ENCODE measurements at places on chromosomes 7 and 10.

DNA sequence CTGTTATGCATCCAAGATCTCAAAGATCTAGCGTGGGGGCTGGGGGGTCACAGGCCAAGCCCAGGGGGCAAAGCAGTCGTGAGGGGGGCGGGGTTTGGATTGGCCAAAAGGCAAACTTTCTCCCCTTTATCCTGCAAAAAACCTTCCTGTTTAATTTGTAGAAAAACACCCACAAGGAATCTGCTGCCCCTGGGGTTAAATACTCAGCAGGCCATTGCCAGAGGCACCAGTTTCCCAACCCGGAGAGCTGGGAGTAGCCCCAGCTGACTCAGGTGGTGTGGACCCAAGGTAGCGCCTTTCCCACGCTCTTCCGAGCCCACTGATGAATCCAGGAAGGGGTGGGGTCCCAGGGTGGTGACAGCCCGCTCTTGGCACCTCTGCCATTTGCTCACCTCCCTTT, 21.4 kb downstream of the KCP start:
- DNase-seq = no peak

GRCh38 chr10:8279598-8279997, 225.1 kb downstream of the GATA3 start:
- no peak for DNase-seq

GRCh38 chr7:111105269-111105668, 14.3 kb downstream of the LRRN3 start:
- DNase-seq = no peak

GRCh38 chr7:68900096-68900495, 698.2 kb upstream of the AUTS2 start:
- DNase-seq = no peak

GRCh38 chr10:57983281-57983791, 284.4 kb downstream of the IPMK start:
- DNase-seq = no peak

DNA sequence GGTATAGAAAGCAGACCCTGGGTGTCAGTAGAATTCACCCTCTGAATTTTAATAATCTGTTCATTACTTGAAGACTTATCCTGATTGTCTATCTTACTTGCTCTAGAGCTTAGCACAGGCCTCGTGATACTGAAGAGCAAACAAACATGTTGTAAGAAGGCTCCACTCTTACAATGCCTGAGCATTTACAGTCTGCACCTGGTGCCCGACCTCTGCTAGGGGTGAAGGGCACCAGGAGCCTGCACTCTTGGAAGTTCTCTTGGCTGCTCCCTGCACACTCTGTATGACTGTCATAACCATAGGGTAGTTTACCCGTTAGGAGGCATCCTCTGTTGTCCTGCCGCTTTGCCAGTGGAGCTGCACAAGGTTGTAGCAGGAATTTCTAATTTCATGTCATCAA, 91.3 kb upstream of the NPY start:
- no peak for DNase-seq

DNA sequence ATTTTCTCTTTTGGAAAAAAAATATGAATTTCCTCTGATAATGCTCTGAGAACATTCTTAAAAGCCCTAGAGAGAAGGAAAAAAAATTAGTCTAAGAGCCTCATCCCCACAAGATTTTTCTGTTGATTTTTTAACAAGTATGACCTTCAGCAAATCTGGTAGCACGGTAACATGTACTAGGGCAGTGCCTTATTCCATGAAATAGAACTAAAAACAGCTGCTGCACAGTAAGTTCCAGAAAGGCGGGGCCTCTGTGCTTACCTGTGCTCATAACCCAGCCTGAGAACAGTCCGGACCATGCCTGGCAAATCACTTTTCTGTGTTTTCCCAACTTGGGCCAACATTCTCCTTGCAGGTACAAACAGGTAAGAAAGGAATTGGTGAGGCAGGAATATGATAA, 519.1 kb upstream of the AKR1E2 start:
- no peak for DNase-seq

DNA sequence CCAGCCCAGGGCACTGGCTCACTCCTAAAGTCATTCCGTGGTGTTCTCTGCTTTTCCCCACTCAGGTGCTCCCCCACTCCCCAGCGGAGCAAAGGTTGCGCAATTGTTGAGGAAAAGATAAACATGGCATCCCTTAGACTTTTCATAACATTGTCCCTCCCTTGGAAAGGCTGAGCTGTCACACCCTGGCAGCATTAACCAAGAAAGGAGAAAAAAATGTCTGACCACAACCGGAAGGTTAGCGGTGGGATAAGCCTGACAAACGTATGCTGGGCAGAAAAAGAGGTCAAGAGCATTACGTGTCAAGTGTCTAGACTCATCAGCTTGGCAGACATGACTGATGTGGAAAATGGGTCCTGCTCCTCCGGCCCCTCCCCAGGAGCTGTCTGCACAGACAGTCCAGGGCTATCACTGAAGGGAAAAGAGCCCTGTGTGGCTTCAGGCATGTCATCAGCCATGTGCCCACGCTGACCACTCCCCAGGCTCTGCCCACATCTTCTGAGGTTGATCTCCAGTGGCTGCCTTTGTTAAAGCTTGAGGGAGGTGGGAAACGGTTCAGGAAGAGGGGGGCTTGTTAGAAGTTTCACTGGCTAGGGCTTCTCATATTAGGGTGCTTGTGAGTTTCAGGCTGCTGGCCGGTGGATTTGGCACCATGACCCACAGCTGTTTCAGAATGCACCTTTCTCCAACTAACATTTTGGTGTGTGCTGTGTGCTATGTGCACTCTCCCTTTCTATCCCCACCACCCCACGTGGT, 30.1 kb downstream of the BTBD16 start:
- no peak for DNase-seq

- DNase-seq = no peak
Measured at GRCh38 chr7:5422396-5423305, 983 bp downstream of the TNRC18 start.

GRCh38 chr7:289756-290553, at the start of gene FOXL3:
Gene FOXL3, plus strand, starts transcription at chr7:290170. Its CDS starts 0 bp downstream, at chr7:290170.
- no peak for DNase-seq

GRCh38 chr10:60917331-60918280, 26.4 kb downstream of the RHOBTB1 start:
- no peak for DNase-seq

- no peak for DNase-seq
Measured at GRCh38 chr7:143002106-143002505, 24.8 kb downstream of the OR9A2 start.

DNA sequence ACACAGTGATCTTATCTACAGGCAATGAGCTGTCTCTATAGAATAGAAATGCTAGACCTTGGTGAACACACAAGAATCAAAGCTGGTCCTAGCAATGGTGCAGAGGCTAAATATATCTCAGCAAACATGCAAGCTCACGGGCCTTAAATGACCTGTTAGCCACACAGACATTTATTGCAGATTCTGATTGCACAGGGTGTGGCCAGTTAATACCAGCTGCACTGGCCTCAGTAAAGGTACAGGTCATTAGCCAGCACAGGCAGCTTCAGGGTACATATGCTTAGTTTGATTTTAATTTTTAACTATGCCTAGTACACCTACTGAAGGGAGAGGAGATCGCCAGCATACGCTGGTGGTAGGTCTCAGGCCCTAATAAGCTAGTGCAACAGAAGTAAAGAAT, 265.4 kb upstream of the DGKB start:
- no peak for DNase-seq

- DNase-seq = no peak
Measured at GRCh38 chr10:100124097-100124496, 42.4 kb upstream of the CPN1 start.

- DNase-seq = no peak
Measured at GRCh38 chr10:80646366-80646765, 108.7 kb downstream of the SH2D4B start.

DNA sequence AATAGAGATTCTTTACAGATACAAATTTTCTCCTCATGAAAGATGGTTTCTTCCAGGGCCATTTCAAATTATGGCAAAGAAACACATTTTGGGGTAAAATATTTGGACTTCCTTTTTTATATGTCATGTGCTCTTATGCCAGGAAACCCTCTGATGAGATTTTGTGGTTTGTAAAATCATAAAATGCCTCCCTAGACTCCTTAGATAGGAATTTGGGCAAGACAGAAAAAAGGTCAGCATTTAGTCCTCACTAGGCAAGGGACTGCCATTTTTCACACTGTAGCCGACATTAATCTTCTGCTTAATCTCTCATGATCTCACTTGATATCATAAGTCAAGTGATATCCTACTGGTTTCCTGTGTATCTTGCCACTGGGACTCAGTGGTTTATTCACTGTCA, 286.4 kb downstream of the ARHGAP12 start:
- DNase-seq = no peak

DNA sequence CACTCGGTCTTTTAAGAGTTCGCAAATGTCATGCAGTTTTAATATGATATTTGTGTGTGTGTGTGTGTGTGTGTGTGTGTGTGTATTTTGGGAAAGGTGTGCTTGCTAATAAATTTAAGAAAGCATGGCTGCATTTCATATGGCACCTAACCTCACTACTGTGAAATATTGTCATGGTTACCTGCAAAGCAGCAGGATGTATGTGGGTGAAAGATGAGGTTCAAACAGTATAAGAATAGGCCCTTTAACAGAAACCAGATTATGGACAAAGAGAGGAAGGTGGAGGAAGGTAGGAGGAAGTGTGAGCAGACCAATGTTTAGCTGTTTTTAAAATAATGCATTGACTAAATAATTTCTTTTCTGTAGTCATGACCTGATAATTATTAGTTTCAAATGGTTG, 73.5 kb upstream of the CACNA2D1 start:
- no peak for DNase-seq

- peak; percentile 84 for DNase-seq
Measured at GRCh38 chr10:14648005-14648765, 126.5 kb downstream of the FAM107B start.

GRCh38 chr7:74070619-74070921, 13.0 kb upstream of the LIMK1 start:
- DNase-seq = no peak

GRCh38 chr10:88409236-88409635, 173.9 kb downstream of the RNLS start:
- DNase-seq = no peak

DNA sequence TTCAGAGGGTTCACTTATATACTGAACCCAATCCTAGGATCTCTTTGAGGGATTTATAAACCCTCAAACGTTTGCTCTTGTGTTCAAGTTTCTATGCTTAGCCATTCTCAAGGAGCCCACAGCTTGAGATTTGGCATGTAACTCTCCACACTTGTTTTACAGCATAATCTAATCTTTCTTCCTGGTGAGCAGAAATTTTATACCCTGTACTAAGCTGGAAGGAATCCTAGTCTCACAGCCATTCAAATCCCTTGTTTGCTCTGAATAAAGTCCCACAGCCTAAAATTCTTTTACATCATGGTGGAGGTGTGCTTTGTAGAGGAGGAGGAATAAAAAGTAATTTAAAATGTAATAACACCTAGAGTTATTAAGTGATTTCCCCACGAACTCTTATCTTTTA, 5.3 kb upstream of the AGR2 start:
- no peak for DNase-seq

GRCh38 chr7:135970682-135971365, 6.3 kb downstream of the MTPN start:
- no peak for DNase-seq

DNA sequence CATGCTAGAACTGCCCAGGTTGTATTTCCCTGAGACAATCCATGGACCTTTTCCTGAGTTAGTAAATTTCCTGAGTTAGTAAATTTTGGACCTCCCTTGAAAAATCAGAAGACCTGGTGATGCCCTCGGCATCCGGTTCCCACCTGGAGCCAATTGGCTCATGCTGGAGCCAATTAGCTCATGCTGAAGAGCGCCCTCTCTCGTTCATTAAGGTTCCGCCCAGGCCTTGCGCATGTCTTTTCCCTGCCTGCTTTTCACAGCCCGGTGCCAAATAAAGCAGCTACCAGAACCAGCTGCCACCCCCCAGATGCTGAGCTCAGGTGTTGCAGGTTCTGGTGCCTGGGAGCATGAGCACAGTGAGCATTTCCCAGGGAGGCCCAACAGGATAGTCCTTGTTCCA, 96.2 kb downstream of the APBB1IP start:
- DNase-seq = no peak

DNA sequence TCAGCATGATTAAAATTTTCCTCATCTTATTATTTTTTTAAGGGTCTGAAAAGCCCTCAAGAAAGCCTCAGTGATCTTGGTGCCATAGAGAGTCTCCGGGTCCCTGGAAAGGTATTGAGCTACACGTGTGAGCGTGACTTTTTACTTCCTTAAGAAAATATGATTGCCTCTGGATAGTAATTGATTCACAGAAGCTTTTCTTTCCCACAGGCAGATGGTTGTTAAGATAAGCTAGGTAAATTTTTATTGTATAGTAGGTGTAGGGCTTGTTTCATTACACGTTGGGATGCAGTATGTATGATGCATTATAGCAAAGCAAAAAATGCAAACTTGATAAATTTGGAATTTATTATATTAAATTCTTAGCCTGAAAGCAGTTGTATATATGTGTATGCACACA, 7.7 kb downstream of the VPS50 start:
- DNase-seq = no peak

DNA sequence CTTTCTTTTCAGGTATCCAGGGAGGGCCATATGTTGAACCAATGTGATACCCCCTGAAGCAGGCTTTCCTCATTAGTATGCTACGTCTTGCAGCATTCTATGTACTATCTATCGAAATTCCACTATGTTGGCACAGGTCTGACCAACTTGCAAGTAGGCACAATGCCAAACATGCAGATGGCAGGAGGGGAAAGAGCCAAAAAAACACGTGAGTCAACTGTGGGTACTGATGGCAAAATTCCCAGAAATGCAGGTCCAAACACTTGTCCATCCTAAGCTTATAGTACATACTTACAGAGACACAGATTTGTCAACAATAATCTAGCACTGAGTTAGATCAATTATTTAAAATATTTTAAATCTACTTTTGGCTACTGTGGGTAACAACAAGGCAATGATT, 394.9 kb downstream of the DGKB start:
- no peak for DNase-seq

- DNase-seq = no peak
Measured at GRCh38 chr7:30034501-30034900, 6.3 kb downstream of the PLEKHA8 start.

- DNase-seq = no peak
Measured at GRCh38 chr7:71386152-71386785, 254.3 kb downstream of the GALNT17 start.

DNA sequence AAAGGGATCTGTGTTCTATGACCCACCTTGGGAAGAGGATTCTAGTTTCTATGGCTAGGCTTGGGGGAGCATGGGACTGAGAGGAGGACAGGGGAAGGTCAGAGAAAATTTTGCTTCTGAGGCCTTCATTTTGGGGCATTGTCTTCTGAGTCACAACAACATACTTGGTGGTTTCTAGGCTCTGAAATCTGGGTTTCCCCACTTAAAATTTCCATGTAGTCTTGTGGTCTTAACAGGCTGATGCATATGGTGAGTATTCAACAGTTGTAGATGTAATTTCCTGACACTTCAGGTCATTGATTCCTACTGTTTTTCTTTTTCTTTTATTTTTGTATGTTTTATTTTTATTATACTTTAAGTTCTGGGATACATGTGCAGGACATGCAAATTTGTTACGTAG, 88.5 kb downstream of the ANKRD7 start:
- DNase-seq = no peak

- DNase-seq = no peak
Measured at GRCh38 chr10:89278034-89278535, 23.8 kb upstream of the IFIT2 start.

All from NCI-H1417 treated with DMSO at 0.1 percent for 48 hours (cell line).